ENCODE measurements at places on chromosomes 4 and X.

- DNase-seq: no peak
These were observed 30.4 kb downstream of the SMIM43 start for GRCh38 chr4:121734571-121734970.

GRCh38 chrX:100695302-100695701 lies 36.6 kb downstream of the SYTL4 start:
- no peak for DNase-seq

DNA sequence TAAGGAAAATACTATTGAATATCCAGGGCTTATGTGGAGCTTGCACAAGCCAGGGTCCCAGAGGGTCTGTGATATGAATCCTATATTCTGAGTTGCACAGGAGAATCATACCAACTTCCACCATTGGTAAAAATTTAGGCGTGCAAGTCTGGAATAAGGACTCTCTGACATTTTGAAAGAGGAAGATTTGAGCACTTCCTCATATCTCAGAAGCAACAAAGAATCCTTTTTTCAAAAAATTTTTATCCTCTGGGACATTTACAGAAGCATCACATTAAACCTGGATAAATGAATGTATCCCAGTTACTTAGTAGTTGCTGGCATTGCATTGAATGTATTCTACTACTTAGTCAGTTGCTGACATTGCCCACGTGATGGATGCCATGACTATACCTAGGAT lies 24.2 kb upstream of the CAMK2D start:
- no peak for DNase-seq

DNA sequence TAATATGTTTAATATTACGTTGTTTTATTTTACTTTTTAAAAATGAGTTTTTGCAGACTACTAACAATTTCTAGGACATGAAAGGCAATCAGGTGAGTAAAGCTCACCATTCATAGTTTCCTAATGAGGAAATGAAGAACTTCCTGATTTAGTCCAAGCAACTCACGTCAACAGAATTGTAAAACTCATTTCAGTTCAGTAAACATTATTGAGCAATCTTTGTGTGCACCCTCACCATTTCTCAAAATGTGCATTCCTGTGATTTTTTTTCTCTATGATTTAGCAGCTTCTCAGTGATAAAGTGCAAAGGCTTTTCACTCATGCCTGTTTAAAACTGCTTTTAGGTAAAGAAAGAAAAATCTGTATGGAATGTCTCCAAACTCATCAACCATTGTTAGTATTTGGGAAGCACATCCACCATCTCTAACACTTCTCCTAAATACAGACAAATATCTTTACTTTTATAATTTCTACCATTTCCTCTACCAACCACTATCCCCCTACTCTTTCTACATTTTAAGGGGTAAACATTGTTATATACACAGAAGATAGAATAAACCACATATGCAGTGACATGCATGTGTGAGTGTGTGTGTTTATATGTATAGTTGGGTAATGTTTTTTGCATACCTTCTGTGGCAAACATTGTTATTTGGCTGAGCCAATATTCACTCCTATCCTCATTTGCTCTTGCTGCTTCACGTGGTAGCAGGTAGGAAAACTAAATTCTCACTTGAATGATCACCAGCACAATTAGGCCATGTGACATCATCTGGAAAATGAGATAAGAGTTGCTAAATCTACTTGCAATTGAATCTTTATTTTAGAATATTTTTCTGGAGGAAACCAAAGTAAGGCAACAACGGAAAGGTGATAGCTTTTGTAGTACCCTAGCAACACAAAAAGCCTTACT lies 54.7 kb upstream of the PRDM8 start:
- DNase-seq: no peak

DNA sequence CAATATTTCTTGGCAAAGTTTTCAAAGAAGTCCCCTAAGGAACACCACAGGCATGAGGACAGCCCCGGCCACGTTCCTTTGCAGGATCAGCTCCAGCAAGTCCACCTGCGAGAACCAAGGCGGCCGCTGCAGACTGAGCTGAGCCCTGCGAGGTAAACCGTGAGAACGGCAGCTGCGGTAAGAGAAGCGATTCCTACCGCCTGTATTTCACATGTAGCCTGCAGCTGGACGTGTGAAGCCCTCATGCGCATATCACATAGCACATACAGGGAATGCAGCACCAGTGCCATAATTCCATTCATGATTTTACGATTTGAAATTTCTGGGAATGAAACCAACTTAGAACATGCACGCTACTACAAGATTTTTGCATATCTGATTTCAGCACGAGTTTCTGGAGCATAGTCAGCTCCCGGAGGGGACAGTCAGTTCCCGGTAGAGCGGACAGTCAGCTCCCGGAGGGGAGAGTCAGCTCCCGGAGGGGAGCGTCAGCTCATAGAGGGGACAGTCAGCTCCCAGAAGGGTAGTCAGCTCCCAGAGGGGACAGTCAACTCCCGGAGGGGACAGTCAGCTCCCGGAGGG lies 41.7 kb downstream of the FGFRL1 start:
- DNase-seq: peak; percentile 77

GRCh38 chrX:150869450-150869849 lies 29.0 kb downstream of the CD99L2 start:
- no peak for DNase-seq

- DNase-seq: no peak
These were observed 369.3 kb downstream of the FBXW7 start for GRCh38 chr4:152166567-152166966.

DNA sequence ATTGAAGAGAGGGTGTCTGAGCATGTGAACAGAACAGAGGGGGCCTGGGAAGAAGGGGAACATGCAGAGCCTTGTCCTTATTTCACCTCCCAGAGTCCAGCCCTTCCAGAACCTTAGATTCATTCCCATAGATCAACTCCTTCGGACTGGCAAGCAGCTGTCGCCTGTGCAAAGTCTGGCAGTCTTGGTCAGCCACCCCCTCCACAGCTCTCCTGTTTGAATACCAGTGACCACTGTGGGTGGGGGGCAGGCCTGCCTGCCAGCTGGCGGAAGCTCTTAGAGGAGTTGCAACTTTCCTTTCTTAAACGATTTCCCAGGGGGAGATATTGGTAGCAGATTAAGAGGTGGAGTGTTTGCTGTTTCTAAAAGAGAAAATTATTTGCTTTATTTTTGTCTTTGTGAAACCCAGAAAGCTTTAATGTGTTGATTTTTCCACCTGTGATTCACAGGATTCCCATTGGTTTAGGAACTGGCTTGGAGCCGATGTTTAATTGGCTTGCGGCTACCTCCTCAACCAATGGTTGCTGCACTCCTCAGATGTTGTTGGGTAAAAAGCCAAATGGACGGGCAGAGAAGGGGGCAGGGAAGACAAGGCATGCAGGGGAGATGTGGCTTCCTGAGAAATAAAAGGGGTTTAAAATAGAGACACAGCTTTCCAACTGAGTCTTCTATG lies 62.2 kb upstream of the PRPS1 start:
- DNase-seq: no peak

DNA sequence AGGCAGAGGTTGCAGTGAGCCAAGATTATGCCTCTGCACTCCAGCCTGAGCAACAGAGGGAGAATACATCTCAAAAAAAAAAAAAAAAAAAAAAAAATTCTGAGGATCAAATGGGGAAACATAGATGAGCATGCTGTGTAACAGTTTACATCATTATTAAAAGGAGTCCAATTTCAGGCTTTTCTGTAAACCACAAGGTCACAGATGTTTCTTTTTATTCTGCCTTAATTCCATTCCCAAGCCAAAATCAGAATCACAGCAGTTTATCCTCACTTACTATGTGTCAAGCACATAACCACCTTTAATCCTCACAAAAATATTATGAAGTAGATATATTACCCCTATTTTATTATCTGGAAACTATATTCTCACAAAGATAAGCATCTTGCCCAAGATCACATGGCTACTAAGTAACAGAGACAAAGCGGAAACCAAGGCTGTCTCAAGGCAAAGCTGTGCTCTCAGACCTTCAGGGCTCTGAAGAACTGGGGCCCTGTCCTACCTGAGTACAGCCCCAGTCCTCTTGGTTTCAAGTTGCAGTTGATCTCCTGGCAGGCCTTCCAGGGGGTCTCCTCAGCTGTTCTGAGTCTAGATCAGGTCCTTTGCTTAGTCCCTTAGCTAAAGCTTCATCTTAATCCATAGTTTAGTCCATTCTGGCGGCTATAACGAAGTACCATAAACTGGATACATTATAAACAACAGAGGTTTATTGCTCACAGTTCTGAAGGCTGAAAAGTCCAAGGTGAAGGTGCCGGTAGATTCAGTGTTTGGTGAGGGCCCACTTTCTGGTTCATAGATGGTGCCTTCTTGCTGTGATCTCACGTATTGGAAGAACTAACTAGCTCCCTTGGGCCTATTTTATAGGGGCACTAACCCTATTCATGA lies 141.3 kb downstream of the PALLD start:
- DNase-seq: no peak

DNA sequence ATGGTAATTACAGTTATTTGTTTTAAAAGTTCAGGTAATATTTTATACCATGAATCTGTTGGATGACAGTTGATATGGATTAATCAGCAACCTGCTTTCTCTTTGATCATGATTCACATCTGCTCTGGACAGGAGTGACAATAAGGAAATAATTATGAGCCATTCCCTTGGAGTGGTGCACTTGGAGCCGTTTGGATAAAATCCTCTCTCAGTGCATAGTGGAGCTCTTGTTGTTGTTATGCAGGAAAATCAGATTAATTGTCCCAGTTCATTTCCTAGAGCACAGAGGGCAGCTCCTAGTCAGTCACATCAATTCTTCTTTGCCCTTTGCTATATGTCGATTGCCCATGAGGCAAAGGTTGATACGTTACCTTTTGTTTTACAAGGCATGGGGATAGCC lies 668.3 kb upstream of the NR3C2 start:
- no peak for DNase-seq

- DNase-seq: no peak
These were observed 149.9 kb downstream of the CHIC2 start for GRCh38 chr4:53914313-53915016.

- DNase-seq: no peak
These were observed 40.5 kb upstream of the FAM120C start for GRCh38 chrX:54223581-54223980.

DNA sequence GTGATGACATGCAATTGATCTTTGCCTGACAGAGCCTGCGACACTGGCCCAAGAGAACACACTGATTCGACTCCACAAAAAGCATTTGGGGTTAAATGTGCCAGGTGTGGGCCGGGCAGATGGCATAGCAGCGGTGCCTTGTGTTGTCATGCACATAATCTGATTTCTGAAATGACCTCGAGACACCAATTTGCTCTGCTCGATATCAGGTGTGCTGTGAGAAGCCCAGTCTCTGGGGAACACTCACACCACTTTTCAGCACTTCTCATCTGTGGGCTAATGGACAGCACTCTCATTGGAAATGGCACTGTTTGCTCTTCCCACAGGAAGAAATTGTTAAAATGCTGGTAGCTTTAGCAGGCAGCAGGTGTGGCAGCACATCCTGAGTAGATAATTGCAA lies 738.3 kb upstream of the TENM3 start:
- no peak for DNase-seq

DNA sequence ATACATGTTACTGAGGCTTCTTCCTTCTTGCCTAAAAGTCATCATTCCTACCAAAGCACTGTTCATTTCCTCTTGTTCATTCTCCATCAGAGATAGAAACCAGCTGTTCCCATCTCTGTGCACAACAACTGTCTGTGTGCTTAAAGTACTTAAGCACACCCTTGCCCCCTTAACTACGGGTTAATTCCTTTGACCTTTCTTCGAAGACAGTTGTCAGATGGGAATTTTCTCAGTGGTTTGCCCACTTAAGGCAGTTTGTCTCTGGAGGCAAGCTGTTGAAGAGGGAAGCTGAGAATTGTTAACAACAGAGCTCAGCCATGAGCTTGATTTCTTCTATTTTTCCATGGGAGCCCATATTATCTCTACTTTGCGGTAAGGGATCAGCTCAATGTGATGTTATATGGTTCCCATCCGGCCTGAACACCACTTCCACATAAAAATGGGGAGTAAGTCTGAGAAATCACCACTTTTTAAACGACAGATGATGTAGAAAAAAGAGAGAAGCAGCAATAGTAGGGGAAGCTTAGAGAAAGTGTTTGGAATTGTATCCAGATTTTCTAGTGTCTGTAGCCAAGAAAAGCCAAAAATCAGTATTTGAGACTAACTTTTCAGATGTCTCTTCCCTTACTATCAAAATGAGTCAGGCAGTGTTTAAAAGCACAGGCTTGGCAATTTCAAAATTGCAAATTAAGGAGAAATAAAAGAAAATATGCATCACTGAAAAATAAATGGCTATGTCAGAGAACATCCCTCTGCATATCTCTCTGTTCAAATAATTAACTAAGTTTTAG lies 194.4 kb downstream of the SLIT2 start:
- DNase-seq: no peak

DNA sequence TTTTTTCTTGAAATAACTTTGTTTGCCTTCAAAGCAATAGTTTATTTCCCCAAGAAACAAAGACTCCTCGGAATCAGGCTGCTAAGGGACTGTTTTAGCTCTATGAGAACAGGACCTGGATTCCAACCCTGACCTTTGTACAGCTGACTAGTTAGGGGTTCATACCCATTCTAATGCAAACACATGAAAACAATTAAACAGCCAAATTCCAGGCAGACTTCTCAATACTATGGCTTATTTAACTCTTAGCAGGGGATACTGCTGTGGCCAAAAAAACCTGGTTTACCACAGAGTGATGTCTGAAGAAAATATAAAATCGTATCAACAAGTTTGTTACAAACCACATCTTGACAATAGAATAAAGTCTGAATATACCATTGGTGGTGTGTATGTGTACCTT lies 129.6 kb upstream of the INTU start:
- peak; percentile 61 for DNase-seq

DNA sequence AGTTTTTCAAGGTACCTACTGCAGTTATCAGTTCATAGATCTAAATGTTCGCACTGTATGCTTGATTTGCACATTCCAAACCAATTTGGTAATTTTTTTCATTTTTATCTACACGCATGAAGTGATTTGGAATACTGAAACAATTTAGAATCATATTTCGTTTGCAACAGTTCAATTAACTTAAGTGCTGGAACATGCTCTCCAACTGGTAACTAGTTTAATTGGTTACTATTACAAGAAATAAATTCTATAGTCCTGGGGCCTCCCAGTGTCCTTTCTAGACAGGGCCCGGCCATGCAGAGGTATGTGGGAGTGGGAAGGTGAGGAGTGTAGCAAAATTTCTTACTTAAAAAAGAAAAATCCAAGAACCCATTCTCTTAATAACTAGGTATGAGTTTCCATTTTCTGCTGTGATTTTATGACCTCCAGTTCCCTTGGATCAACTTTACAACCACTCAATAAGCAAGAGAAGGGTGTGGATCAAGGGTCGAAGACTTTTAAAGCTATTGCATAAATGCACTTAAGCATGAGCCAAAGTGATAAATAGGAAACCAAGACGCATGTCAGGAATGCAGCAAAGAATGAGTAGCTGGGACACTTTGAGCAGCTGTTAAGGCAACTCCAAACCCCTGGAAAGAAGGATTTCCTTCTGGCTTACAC lies 106.9 kb downstream of the PPARGC1A start:
- no peak for DNase-seq

DNA sequence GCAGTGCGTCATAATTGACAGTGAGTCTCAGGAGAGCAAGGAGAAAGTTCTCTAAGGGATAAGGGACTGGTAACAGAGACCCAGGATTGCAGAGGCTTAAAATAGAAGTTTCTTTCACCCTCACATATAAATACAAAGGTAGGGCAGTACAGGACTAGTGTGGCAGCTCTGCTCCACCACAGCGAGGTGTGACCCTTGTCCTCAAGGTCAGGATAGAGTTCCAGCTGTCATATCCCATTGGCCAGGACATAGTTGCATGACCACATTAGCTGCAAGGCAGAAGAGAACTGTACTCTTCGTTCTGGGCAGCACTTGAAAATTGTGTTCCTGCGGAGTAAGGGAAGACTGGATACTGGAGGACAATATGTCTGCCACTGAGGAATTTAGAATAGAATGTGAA lies 94.5 kb downstream of the RS1 start:
- DNase-seq: no peak

GRCh38 chr4:82705169-82705927 lies 93.2 kb downstream of the SCD5 start:
- no peak for DNase-seq
